Renal cortex interstitium (tissue), 15 donors: ENCODE measurements at places on chromosomes 2 and 18. TPM values are rescaled to one million over a fixed set of nuclear protein-coding genes. Genes with fewer than 3 reads are reported as not detected.

Gene AMER3
- polyA plus RNA-seq = 0.03 TPM

Gene SP100
- polyA plus RNA-seq = 19.1 TPM

GRCh38 chr2:62383846-62384245 is 122.1 kb downstream of the TMEM17 start:
- no peak for DNase-seq

Gene TMX3
- polyA plus RNA-seq = 87.7 TPM

DNA sequence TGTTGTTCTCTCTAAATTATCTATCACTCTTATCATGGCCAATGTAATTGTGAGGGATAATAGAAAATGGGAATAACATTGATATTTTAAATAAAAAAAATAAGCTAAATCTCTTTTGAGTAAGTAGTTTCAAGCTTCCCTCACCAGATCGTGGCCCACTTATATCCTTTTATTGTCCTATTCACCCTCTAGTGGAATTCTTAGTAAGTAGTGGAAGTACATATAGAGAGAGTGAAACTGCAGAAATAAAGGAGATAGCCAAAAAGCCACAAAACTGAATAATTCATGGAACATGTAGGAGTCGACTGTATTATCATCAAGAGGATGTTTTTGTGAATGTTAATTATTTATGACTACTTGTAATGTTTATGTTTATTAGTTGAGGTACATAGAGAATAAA is 66.1 kb upstream of the DTNA start:
- no peak for DNase-seq

DNA sequence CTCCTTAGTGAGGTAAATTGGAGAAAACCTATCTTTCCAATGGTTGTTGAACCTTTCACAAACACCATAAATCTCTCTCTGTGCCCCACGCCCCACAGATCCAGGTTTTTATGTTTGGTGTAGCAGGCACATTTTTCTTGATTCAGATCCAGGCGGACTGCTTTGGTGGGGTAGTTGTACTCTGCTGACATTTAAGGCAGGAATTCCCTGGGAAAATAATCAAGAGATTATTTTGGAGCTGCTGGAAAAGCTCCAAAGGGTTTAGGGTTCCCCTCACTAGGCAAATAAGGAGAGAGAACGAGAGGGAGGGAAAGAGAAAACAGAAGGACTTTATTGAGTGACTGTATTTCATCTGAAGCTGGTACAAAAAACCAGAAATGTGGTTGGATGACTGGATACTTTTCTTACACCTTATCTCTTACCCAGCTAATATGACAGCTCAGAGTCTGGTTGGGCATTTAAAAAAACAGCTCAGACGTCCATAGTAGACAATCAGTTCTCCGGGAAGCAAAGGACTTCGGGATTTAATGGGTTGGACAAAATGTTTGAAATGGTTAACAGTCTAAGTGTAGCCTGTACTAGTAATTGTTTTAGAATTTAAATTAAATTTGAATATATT is 3.6 kb upstream of the AQP4 start:
- peak; percentile 67 for DNase-seq

- DNase-seq = peak; percentile 34
Observed at GRCh38 chr2:38740851-38741731, 10.1 kb downstream of the SRSF7 start.

- DNase-seq = no peak
Observed at GRCh38 chr18:50441501-50441900, 66.7 kb downstream of the SKA1 start.

DNA sequence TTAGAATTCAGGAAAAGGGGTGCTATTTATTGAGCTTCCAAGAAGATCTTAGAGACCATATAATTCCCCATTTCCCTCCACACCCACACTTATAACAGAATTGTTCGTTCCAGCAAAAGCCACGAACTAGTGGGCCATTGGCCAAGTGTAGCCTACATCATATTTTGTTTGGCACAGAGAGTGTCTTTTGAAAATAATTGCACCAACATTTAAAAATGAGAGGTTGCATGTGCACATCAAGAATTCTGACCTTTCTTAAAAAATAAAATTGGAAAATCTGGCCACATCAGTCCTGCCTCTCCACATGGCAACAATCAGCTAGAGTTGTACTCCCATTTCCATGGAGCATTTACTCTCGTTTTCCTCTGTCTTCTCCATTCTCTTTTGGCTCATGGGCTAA is 655.5 kb upstream of the FANCL start:
- DNase-seq = no peak

DNA sequence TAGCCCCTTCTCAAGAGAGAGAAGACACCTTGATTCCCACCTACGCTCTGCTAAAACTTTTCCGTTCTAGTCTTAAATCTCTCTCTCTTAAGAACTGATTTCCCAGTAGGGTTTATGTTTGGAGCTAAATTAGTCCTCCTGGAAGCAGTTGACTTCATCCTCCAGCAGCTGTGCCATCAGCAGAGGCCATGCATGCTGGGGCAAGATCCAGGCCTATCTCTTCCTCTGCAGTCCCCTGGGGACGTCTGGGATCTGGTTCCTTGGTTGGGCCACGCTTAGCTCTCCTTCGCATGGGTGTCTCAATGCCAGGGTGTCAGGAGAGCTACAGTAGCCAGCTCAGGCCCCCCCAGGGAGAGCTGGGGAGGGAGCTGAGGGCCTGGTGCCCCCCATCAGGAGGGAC is 49.7 kb downstream of the HPCAL1 start:
- no peak for DNase-seq

DNA sequence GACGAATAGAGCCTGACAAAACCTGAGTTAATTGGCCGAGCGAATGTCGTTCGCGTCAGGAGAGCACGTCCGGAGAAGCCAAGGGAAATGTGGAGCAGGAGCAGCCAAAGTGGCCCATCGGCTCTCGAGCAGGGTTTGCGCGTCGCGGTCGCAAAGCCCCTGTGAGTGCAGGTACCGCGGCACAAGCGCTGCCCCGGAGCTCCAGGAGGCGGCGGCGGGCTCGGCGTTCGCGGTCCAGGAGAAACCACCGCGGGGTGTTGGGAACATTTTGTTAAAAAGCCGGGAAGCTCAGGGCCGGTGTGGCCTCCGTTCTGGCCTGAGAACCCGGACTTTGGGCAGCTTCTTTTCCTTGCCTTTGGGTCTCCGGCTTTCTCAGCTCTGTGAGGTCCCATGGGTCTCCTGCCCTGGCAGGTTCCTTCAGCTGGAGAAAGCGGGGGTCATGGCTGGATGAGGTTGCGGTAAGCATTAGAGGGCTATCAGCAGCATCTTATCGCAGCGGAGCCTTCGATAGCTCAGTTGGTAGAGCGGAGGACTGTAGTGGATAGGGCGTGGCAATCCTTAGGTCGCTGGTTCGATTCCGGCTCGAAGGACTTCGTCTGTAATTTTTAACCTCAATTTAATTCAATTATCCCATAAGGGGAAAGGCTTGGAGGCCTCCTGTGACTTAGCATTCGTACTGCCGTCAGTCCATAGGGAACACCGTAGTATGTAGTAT is 1.0 kb upstream of the AGBL5 start:
- DNase-seq = peak; percentile 92

- no peak for DNase-seq
Observed at GRCh38 chr2:120994301-120994995, 258.8 kb downstream of the GLI2 start.

GRCh38 chr2:232200195-232200594 is 178.4 kb upstream of the ALPP start:
- no peak for DNase-seq

Gene NR4A2
- polyA plus RNA-seq = 0.56 TPM

DNA sequence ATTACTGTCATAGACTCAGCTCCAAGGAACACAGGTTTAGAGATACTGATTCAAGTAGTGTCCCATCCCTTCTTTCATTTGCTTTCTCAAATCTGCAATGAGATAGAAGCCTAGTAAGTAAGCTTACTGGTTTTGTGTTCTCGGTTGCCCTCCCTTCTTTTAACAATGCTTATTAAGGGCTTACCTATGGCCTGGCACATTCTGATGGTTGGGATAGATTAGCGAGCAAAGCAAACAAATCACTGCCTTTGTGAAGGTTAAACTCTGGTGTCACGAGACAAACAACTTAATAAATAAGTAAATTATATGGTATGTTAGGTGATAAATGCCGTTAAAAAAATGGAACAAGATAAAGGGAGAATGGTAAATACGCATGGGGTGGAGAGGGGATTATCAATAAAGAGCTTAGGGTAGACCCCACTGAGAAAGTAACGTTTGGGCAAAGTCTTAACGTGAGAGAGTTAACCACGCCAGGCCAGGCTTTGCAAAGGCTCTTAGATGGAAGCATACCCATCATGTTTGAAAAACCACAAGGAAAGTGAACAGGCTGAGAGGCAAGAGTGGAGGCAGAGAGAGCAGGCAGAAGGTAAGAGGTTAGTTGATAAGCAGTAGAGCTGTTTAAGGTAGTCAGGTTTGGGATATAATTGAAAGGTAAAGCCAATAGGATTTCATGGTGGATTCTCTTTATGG is 31.0 kb downstream of the EIF2AK3 start:
- DNase-seq = no peak

Gene WDFY1
- polyA plus RNA-seq = 60.6 TPM

GRCh38 chr2:125471963-125472362 is 1184.0 kb upstream of the GYPC start:
- DNase-seq = no peak

GRCh38 chr2:238965371-238966071 is 117.6 kb downstream of the TWIST2 start:
- DNase-seq = no peak

GRCh38 chr2:146994246-146994645 is 850.6 kb upstream of the ACVR2A start:
- no peak for DNase-seq

GRCh38 chr2:37869304-37869703 is 55.8 kb upstream of the RMDN2 start:
- no peak for DNase-seq

GRCh38 chr18:41982942-41983660 is 28.1 kb downstream of the PIK3C3 start:
- DNase-seq = no peak

DNA sequence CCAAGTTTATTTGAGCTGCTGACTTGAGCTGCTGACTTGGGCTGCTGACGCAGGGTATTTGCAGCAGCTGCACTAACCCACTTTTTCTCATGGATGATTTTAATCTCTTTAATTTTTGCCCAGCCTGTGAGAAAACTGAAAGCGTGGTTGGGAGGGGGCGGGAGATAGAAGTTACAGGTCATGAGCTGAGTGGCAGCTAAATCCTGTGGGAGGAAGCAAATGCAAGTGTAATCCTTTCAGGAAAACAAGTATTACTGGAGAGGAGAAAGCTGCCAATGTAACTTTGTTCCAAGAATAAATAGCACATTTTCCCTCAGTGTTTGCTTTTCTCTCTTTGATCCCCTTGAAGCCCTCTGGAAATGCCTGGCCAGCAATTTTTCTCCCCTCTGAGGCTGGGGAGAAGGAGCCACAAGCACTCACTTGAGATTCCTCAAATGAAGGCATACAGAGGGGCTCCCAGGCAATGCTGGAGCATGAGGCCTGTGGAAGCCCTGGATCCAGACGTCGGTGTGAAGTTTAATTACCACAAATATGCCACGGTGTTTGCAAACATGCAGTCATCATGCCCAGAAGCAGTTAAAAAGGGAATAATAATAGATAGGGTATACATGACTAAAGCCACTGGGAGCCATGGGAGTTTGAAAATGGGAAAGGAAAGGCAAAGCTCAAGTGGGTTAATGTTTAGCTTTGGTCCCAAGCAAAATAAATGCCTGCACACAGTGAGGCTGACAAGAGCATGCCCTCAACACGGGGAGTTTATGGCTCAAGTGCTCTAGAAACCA is 10.4 kb upstream of the EVA1A start:
- DNase-seq = no peak

Gene FAM124B
- polyA plus RNA-seq = 2.8 TPM

Gene TFCP2L1
- 56.5 TPM for polyA plus RNA-seq

GRCh38 chr18:33538418-33539042 is 39.5 kb upstream of the ASXL3 start:
- DNase-seq = no peak

GRCh38 chr2:62352031-62352430 is 154.0 kb downstream of the TMEM17 start:
- DNase-seq = no peak

- no peak for DNase-seq
Observed at GRCh38 chr2:120275617-120276400, 23.2 kb downstream of the RALB start.

- DNase-seq = no peak
Observed at GRCh38 chr18:26992926-26993325, 127.4 kb upstream of the AQP4 start.

DNA sequence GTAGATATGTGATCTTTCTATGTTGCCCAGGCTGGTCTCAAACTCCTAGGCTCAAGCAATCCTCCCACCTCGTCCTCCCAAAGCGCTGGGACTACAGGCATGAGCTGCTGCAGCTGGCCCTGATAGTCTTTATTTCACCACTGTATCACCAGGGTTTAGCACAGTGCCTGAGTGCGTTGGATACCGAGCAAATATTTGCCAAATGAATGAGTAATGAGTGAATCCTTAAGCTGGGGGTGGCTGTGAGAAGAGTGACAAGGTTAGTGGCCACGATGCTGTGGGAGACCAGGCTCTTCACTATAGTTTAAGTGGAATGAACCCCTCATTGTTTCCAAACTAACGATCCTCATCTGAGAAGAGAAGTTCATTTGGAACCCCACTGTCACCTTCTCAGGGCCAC is 60.8 kb upstream of the FAM136A start:
- DNase-seq = no peak

Gene RAX
- polyA plus RNA-seq = not detected

Gene CDH20
- 3.7 TPM for polyA plus RNA-seq

DNA sequence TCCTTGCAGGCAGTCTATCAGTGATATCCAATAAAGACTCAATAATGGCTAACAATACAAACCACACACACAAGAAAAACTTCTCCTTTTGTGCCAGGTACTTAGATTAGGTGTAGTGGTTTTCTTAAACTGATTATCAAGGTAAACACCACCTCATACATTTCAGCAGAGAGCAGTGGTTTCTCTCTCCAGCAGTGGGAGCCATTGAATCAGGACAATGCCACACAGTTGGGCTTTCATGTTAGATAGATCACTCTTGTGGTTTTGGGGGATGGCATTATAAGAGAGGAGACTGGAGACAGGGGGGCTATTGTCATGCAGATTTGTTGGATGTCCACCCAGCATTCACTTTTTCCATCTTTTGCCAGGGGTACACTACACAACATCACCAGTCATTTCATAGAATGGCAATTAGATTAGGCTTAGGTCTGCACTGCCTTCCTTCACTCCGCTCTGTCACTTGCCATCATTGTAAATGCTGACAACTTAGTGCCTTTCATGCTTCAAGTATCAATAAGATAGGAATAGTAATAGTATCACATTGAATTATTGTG is 13.6 kb upstream of the IRS1 start:
- DNase-seq = no peak

GRCh38 chr18:37343542-37343851 is 222.1 kb downstream of the CELF4 start:
- DNase-seq = no peak

Gene MC5R
- polyA plus RNA-seq = not detected

Gene CRYBA2
- polyA plus RNA-seq = not detected

Gene GALR1
- polyA plus RNA-seq = 0.22 TPM

Gene ZC3H6
- 9.9 TPM for polyA plus RNA-seq

DNA sequence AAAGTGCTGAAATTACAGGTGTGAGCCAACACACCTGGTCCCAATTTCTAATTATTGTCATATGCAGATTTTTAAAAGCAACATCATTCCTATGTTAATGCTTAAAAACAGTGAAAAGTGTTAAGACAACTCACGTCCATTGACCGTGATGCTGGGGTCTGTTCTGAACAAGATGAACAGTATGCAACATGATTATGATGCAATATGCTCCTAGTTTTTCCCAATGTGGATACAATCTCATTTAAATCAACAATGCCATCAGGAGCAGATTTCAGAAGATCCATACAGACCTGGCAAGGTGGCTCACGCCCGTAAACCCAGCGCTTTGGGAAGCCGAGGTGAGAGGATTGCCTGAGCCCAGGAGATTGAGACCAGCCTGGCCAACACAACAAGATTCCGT is 31.5 kb downstream of the E2F6 start:
- no peak for DNase-seq
